ENCODE measurements at places on chromosomes 5 and 9.

- no peak for DNase-seq
Measured at GRCh38 chr5:127746756-127747155, 43.6 kb downstream of the CCDC192 start.

- no peak for DNase-seq
Measured at GRCh38 chr9:133115604-133116345, 5.3 kb downstream of the RALGDS start.

DNA sequence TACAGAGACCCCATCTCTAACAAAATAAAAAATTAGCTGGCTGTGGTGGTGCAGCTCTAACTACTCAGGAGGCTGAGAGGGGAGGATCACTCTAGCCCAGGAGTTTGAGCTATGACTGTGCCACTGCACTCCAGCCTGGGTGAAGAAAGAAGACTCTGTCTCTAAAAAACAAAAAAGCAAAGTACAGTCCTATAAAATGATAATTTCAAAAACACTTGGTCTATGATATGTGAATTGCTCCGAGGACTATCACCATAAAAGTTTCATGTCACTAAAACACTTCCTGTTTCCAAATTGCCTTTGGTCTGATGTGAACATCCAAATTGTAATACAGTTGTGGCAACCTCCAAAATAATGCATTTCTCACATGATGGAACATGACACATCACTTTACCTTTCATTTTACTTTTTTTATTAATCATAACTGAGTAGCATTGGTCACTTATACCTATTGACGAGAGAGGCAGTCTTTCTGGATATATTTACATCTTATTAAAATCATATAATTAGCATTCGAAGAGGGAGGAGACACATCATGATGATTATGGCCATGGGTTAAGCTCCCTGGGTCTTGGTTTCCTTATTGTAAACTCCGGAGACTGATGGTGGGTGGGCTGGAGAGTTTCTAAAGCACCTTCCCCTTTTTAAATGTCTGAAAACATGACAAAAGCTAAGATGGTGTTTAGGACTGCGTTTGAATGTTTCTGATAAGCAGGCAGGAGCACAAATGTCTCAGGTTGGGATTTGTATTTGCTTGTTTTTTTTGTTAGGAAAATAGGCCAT, 25.8 kb upstream of the CD180 start:
- no peak for DNase-seq

DNA sequence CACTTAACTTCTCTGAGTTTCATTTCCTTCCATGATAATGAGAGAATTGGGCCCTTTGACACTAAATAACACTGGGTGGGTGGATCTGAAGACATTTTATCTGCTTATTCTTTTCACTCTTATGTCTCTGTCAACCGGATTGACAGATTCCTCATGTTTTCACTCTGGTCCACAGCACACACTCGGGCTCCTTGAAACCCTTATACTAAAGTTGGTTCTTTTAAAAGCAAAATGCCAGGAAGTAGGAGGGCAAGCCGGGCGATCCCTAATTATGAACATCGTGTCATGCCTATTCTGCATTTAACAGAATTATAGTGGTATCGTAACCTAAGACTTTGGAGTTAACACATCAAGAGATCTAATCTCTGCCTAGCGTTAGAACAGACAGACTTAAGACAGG, 28.2 kb upstream of the CREBRF start:
- DNase-seq, result no peak

DNA sequence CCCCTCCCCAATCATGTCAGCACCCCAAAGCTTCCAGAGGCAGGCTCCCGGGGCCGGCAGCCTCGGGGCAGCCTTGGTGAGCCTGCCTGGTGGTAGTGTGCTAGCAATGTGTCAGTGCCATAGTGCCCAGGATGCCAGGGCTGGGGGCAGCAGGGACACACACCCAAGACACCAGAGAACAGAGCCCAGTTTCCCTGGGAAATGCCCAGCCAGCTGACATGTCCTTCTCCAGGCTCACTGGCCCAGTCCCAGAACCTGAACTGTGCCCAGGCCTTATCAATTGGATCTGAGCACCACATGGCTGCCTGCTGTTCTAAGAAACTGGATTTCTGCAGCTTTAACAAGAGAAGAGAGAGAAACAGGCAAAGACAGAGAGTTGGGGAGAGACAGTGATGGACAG, 74.9 kb upstream of the LRRTM2 start:
- DNase-seq, result no peak

DNA sequence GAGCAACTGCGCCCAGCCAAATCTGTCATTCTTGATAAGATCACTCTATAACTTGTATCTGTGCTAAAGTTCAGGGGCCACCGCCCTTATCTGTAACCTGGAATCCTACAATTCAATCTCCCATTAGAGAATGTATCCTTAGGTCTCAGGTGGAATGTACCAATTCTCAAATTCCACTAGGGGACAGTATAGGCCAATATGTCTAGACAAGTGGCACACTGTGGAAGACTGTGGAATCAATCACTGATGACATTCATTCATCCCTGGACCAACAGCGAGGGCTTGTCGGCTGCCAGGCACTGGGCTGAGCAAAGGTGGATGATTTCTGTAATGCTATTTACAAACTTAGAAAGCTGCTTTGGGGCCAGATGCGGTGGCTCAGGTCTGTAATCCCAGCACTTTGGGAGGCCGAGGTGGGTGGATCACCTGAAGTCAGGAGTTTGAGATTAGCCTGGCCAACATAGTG, 28.7 kb upstream of the MEGF9 start:
- peak; percentile 41 for DNase-seq

- no peak for DNase-seq
Measured at GRCh38 chr9:83526901-83527300, 11.3 kb downstream of the FRMD3 start.

GRCh38 chr9:71822935-71823334, 54.6 kb upstream of the CEMIP2 start:
- no peak for DNase-seq

DNA sequence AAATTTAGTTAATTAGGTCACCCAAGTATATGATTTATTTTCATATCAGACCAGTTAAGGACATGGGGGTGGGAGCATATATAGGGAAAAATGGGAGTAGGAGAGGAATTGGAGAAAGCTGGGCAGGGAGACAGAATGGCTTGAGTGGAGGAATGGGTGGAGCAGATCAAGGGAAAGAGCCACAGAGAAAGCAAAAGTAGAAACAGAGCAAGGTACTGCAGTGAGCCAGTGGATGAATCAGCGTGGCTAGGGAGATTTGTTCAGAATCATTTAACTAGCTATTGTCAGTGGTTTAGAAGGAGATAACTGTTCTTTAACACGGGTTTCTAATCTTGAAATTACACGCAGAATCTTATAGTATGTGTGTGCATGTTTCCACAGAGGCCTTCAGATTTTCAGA, 37.4 kb downstream of the SNX24 start:
- no peak for DNase-seq

DNA sequence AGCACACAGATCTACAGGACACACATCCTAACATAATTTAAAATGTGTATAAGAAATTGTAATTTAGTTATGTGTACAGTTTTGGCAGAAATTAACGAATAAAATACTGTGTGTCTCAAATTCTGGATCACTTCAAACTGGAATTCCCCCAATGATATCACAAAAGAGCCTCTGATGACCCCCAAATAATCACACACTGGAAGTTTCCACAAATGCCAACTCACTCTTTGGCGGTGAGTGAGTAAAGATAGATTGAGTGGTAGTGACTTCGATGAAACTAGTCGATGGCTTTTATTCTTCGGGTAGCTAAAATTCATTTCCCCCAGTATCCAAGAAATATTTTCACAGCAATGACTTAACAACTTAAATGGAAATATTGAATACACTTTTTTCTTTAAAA, 2.2 kb downstream of the ZNF366 start:
- no peak for DNase-seq

GRCh38 chr5:153476767-153477166, 13.7 kb upstream of the GRIA1 start:
- DNase-seq, result no peak

DNA sequence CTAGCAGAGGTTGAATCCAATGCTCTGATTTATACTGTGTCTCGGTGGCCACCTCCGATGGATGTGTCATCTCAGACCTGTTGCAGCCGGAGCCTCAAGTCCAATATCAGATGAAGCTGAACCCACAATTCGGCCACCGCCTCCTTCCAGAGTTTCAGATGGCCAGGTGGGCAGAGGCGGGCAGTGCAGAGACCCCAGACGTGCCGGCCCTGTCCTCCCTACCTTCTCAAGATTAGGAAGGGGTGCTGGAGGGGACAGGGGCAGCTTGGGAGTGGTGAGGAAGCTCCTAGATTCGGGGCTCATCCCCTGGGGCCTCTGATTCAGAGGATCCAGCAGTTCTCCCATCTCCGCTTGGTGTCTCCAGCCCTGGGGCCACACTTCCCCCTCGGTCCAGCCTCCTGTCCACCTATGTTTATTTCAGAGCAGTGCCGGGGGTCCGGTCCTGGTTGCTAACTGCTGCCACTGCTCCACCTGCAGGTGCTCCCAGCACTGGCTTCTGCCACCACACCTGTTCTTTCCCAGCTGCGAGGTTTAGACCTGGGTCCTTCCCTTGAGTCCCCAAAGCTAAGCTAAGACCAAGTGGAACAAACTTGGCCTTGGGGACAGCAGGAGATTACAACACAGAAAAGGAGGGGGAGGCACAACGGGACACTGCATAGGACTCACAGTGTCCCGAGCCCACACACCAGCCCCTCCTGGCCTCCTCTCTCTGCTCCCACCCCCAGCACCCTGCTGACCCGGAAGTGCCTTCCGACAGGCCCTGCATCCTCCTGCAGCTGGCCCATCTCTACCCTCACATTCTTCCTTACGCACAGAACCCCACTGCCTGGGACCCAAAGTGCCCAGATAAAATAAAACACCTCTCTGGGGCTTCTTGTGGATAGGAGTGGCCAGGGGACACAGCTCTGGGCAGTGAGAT, 81.6 kb downstream of the NTNG2 start:
- DNase-seq, result no peak

- DNase-seq, result no peak
Measured at GRCh38 chr9:14303100-14303499, 10.8 kb downstream of the NFIB start.

GRCh38 chr5:164051745-164052144, 546.3 kb downstream of the MAT2B start:
- no peak for DNase-seq

- DNase-seq, result no peak
Measured at GRCh38 chr5:77669677-77670076, 31.2 kb upstream of the OTP start.

DNA sequence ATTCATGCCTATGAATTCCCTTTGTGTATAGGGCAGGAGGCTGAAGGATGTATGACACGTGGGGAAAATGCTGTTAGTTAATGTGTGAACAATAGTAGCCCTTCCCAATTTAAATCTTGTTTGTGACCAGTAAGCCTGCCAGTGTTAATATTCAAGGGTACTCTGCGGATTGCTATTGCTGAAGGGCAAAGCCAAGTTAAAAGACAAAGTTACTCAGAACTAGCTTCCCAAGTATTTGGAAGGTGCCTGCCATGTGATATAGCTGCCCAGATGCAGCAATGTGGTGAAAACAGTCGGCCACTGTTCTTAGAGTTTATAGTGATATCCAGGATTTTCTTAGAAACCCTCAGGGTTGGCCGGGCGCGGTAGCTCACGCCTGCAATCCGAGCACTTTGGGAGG, 34.6 kb downstream of the MARVELD2 start:
- DNase-seq, result no peak

GRCh38 chr9:33032292-33032691, 7.2 kb downstream of the DNAJA1 start:
- DNase-seq, result no peak

GRCh38 chr5:73174100-73174815, 1.3 kb downstream of the TMEM174 start:
- no peak for DNase-seq

GRCh38 chr9:4334410-4334813, 34.5 kb upstream of the GLIS3 start:
- peak; percentile 48 for DNase-seq

GRCh38 chr5:12177225-12177624, 273.0 kb upstream of the CTNND2 start:
- no peak for DNase-seq

- peak; percentile 63 for DNase-seq
Measured at GRCh38 chr5:90410178-90410762, 714 bp upstream of the CETN3 start.

- DNase-seq, result no peak
Measured at GRCh38 chr5:124231230-124231629, 515.2 kb downstream of the ZNF608 start.

DNA sequence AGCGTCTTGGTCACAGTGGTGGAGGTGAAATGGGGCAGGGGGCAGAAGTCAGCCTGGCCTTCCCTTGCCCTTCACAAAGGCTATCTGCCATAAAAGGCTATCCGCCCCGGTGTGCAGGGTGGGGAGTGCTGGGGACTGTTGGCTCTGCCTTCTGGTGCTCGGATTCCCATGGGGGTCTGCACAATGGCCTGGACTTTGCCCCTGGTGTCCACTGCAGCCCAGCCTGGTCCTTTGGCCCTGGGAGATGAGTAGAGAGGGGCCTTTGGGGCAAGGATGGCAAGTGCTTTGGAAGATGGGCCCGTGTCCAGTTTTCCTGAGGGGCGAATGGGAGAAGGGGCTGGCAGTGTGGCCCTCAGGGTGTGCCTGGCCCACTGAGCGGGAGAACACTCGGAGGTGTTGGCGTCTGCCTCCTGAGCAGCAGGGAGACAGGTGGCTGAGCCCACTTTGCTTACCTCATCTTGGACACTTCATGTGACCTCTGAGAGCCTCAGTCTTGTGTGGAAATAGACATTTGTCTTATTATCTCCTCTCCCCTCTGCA, 69.9 kb downstream of the HSPA4 start:
- DNase-seq, result no peak

DNA sequence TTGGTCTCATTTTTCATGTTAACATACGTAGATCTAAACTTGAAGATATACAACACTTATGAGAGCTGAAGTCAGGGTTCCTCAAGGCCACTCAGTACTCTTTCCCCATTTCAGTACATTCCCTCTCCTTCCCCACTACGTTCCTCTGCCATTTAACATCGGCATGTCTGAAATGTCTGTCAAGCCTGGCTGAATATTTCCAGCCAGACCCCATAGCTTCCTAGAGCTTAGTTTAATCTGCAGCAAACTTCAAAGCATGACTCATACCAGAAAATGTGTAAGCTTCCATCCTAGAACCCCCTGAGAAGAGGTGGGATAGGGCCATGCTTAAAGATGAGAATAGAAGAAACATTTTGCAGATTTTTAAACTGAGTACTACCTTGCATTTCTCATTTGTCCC, 6.2 kb downstream of the GZMA start:
- DNase-seq, result no peak

DNA sequence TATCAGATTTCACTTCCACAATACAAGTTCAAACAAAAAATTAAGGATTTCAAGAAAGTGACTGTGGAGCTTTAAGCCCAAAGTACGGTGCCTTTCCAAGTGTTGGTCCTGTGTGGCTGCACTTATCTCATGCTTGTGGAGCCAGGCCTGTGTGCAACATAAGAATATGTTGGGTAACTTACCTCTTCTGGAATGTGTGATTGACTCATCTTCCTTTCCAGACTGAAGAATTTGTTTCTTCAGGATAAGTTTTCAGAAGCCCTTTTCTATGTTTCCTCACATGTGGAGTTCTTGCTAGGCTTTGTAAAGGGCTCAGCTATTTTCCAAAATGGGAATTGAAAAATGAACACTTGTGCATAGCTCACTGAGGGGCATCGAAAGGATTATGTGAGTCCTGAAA, 485.1 kb upstream of the PAPPA start:
- DNase-seq, result no peak

- DNase-seq, result no peak
Measured at GRCh38 chr9:37034305-37034937, 353 bp upstream of the PAX5 start.

- DNase-seq, result no peak
Measured at GRCh38 chr5:58455480-58455879, 4.4 kb downstream of the PLK2 start.

GRCh38 chr9:124198948-124199347, 58.8 kb upstream of the NEK6 start:
- DNase-seq, result no peak
